ENCODE measurements at places on chromosomes 5 and 9.

- no peak for DNase-seq
These were observed 154.1 kb upstream of the CDH12 start for GRCh38 chr5:23007236-23007635.

- DNase-seq: no peak
These were observed 94.1 kb downstream of the FGF18 start for GRCh38 chr5:171513591-171513990.

DNA sequence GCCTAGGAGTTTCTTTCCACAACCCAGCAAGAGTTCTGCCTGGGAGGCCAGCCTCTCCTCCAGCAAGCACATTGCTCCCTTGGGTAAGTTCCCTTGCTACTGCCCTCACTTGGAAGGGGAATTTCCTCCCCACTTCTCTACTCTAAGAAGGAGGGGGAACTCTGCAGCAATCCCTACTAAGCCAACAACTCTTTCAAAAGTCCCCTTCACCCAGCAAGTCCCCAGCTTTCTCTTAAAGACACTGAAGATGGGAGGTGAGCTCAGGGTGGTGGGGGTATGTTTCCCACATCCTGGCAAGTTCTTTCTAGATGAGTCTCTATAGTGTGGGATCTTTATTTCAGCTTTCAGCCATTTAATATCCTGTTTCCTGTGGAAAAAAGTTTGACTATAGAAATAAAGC is 49.0 kb downstream of the PDE8B start:
- no peak for DNase-seq

- no peak for DNase-seq
These were observed 33.5 kb downstream of the ANXA6 start for GRCh38 chr5:151123897-151124751.

- DNase-seq: no peak
These were observed 9.2 kb upstream of the LCN15 start for GRCh38 chr9:136773386-136774044.

- no peak for DNase-seq
These were observed 165.7 kb upstream of the SMC2 start for GRCh38 chr9:103928442-103928841.

DNA sequence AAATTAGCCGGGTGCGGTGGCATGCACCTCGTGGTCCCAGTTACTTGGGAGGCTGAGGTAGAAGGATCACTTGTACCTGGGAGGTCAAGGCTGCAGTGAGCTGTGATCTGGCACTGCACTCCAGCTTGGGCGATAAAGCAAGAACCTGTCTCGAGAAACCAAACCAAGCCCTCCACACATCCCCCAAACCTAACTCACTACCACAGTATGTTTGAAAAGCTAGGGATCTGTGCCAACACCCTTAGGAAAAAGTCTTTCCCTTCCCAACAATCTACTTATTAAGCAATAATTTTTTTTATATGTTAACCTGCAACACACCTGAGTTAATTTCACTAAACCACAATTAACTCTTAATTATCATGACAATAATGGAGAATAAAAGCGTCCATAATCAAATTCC is 2.2 kb downstream of the UBTD2 start:
- no peak for DNase-seq

GRCh38 chr5:158845941-158846340 is 253.8 kb downstream of the EBF1 start:
- DNase-seq: no peak

- DNase-seq: no peak
These were observed 5.5 kb downstream of the CSF2 start for GRCh38 chr5:132079081-132079480.

All from mesothelial cell of epicardium (in vitro differentiated cells).